ENCODE measurements at places on chromosomes 13 and 19.

- DNase-seq: no peak
These were observed 21.2 kb upstream of the SLC7A10 start for GRCh38 chr19:33246709-33247440.

DNA sequence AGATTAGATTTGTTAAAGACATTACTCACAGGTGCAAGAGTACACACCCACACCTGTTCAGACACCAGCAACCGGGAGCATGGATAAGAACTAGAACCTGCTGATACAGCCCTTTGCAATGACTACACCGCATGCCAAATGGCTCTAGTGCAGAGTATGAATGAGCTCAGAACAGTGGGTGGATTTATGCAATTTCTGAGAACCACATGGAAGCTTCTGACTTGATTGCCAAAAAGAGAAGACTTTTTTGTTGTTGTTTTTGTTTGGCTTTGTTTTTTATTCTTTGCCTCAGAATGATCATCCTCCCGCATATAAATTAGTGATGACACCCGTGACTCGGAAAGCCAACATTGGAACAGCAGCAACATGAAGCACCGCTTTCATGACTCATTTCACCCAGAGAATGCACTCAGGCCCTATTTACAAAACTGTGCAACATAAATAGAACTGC is 77.4 kb upstream of the LRCH1 start:
- DNase-seq: no peak

DNA sequence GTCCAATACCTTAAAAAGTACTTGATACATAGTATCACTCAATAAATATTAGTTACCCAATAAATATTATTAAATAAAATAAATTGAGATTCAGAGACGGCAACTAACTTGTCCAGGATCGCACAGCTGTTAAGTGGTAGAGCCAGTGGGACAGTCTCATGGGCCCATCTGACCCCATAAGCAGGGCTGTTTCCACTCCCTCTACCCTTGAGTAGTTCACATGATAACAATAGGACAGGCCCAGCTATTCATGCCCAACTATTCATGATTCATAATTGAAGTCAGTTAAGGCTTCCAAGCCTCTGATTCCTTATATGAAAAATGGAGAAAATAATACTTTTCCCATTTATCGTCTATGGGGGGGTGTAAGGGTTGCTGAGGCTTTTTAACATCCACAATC is 78.2 kb downstream of the C13orf42 start:
- DNase-seq: no peak

GRCh38 chr19:39356647-39357046 is 14.4 kb downstream of the SAMD4B start:
- DNase-seq: no peak

- DNase-seq: no peak
These were observed 121.3 kb downstream of the COL4A1 start for GRCh38 chr13:110185696-110186095.

- no peak for DNase-seq
These were observed at the start of gene TMEM59L for GRCh38 chr19:18612772-18613588. Gene TMEM59L (plus strand): TSS chr19:18612870. CDS start chr19:18612959, 89 bp downstream.

- peak; percentile 17 for DNase-seq
These were observed 26.5 kb upstream of the LSM14A start for GRCh38 chr19:34145741-34146202.

- no peak for DNase-seq
These were observed 456.6 kb downstream of the FGF9 start for GRCh38 chr13:22127277-22128164.

DNA sequence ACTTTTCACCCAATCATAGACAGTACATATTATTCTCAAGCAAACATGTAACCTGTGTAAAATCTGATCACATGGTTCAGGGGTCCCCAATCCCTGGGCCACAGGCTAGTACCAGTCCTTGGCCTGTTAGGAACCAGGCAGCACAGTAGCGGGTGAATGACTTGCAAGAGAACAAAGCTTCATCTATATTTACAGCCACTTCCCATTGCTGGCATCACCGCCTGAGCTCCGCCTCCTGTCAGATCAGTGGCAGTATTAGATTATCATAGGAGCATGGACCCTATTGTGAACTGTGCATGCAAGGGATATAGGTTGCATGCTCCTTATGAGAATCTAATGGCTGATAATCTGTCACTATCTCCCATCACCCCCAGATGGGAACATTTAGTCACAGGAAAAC is 133.1 kb downstream of the MAB21L1 start:
- no peak for DNase-seq

- no peak for DNase-seq
These were observed 57.9 kb downstream of the KDM4B start for GRCh38 chr19:5026706-5027273.

- no peak for DNase-seq
These were observed 194.1 kb downstream of the TDRD3 start for GRCh38 chr13:60590800-60591747.

- no peak for DNase-seq
These were observed 256.9 kb downstream of the DLEU7 start for GRCh38 chr13:50586414-50587083.

GRCh38 chr13:47306991-47307390 is 410.1 kb upstream of the HTR2A start:
- no peak for DNase-seq

- no peak for DNase-seq
These were observed 1573.3 kb downstream of the PCDH9 start for GRCh38 chr13:65656740-65657329.

DNA sequence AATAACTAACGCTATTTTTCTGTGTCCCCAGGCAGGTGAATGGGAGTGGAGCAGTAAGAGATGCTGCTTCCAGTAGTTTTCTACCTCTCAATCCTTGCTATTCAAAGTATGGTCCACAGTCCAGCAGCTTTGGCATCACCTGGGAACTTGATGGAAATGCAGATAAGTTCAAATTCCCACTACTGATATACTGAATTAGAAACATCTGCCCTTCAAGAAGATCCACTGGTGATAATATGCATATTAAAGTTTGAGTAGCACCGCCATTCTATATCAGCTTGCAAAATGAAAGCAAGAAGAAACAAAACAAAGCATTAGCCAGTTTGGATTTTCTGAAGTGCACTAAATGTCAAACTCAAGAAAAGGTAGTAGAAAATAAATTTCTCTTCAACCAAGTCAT is 906.2 kb upstream of the PCDH20 start:
- no peak for DNase-seq

DNA sequence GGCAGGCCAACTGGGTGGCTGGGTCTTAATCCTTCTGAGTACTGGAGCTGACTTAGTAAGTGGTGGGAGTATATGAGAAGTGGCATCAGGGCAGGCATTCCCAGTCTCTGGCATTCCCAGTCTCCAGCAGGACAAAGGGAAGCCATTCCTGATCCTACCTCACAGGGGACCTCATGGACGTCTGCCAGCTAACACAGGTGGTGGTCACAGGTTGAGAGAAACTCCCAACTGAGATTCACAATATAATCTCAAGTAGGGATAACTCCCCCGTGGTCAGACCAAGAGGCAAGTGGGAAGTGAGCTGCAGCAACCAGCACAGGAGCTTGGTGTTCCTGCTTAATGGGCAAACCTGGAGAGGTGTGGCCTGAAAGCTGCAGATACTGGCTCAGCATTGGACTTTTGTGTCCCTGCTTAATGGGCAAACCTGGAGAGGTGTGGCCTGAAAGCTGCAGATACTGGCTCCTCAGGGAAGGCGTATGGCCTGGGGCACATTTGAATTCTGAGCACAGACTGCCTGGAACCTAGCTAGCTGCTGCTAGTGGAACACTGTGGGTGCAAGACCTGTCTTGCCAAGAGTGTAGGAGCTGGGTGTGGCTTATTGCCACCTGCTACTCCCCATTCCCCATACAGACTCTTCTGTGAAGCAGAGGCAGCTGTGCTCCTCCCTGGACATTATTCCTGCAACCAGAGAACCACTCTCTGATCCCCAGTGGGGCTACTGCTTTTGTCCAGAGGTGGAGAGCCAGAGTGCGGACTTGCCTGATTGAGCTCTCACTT is 25.9 kb upstream of the OR10H2 start:
- DNase-seq: no peak

DNA sequence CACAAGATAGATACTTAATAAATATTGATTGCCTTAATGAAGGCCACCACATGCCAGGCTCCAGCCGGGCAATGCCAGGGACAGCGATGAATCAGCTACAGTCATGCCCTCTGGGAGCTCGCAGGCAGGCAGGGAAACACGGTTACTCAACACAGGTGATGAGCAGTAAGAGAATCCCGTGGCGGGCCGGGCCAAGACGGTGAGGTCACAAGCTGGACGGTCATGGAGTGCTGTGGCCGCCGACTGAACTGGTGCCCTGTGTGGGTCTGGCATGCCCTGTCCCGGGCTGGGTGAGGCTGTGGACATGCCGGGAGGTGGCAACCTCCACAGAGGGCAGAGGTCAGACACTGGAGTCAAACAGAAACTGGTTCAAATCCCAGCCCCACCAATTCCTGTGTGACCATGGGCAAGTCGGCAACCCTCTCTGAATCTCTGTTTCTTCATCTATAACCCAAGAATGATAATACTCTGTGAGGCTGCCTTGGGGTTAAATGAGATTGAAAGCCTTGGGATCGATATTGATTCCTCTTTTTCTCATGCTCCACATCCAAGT is 13.2 kb upstream of the PAK4 start:
- no peak for DNase-seq

DNA sequence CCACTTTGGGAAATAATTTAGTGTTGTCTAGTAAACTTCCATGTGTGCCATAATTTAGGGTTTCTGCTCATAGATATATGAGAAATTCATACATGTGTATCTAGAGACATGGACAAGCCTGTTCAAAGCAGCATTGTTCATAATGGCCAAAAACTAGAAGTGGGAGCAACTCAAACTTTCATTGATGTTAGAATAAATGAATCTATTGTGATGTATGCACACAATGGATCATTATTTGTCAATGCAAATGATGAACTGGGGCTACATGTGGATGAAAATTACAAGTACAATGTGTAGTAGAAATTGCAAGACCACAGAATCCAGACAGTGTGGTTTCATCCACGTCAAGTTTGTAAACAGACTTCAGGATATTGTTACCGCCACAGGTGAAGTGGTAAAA is 284.7 kb downstream of the SLC7A1 start:
- no peak for DNase-seq

GRCh38 chr13:99087954-99088491 is 110.2 kb upstream of the DOCK9 start:
- no peak for DNase-seq

DNA sequence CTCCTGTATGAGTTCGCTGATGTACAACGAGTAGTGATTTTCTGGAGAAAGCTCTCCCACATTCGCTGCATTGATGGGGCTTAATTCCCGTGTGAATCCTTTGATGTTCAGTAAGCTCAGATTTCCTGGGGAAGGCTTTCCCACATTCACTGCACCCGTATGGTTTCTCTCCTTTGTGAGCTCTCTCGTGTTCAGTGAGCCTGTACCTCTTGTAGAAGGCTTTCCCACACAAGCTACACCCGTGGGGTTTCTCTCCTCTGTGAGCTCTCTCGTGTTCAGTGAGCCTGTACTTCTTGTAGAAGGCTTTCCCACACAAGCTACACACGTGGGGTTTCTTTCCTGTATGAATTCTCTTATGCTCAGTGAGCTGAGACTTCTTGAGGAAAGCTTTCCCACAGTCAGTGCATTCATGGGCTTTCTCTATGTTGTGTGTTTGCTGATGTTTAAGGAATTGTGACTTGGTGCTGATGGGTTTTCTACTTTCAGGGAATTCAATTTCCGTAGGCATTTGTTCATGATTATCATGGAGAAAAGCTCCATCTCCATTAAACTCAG is 3.5 kb upstream of the ZNF577 start:
- DNase-seq: no peak

DNA sequence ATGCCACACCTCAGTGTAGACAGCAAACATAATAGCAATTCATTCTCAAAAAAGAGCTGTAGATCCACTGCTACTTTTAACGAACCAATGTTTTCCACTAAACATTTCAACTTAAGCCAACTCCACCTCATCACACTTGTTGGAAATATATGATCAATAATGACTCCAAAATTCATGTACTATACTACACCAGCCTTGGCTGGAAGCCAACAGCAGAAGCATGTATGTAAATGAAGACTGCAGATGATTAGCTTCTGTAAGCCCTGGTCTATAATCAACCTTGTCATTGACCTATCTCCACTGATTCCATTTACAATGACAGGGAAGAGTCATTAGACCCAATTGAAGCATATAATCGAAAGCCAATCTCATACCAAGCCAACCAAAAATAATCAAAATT is 71.7 kb downstream of the STK24 start:
- no peak for DNase-seq

DNA sequence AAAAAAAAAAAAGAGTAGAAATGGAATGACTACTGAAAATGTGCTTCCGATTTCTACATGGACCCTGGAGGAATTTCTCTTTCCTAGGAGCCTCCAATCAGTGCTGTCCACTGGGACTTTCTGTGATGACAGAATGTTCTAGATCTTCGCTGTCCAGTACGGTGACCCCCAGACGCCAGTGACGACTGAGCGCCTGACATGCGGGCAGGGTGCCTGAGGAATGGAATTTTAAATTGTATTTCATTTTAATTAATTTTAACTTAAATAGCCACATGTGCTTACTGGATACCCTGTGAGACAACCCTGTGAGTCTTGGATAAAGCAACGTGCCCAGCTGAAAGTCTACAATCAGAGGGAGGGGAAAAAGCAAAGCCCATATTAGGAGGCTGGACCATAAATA is 4.1 kb upstream of the TLE6 start:
- no peak for DNase-seq
